ENCODE measurements at places on chromosomes 5 and 9.
A peak's percentile ranks its signal among the peaks of the same experiment; 100 is the strongest.

DNA sequence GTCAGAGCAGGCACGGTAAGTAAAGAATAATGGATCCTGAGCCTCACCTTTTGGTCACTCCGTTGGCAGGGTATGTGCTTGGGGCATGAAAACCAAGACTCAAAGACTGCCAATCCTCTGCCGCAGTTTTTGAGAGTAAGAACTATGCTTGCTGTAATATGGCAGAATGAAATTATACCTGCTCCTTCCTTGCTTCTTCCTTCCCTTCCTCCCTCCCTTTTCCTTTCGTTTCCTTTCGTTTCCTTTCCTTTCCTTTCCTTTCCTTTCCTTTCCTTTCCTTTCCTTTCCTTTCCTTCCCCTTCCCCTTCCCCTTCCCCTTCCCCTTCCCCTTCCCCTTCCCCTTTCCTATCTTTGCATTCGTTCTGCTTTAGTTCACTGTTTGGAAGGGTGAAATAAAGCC is 43.9 kb downstream of the SH3GL2 start:
- no peak for DNase-seq

GRCh38 chr5:135013445-135013844 is 20.6 kb downstream of the PITX1 start:
- DNase-seq, result no peak

- DNase-seq, result no peak
These were observed 2.0 kb upstream of the ROPN1L start for GRCh38 chr5:10439692-10440091.

DNA sequence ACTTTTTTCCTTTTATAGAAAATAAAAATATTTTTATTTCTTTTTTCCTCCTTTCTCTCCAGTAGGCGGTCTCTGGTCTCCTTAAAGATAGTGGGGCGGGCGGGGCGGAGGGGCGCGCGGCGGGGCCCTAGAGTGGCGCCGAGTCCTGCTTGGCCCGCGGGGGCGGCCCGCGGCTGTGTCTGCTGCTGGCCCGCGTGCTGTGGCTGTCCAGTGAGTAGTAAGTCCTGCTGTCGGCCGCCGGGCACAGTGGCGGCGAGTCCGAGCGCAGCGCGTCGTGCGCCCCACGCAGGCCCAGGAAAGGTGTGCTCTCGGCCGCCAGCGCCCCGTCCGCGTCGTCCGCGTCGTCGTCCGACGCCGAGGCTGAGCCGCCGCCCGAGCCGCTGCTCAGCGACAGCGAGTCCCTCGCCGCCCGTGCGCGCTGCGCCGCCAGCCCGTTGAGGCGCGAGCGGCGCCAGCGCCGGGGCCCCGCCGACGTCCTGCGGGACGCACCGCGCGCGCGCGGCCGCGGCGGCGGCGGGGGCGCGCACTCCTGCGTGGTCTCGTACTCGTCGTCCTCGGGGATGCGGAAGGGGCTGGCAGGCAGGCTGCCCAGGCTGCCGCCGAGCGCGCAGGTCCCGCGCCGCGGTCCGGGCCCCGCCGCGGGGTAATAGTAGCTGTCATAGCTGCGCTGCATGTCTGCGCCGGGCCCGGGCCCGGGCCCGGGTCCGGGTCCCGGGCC is 52.3 kb downstream of the PSD2 start:
- DNase-seq, result peak; percentile 70

DNA sequence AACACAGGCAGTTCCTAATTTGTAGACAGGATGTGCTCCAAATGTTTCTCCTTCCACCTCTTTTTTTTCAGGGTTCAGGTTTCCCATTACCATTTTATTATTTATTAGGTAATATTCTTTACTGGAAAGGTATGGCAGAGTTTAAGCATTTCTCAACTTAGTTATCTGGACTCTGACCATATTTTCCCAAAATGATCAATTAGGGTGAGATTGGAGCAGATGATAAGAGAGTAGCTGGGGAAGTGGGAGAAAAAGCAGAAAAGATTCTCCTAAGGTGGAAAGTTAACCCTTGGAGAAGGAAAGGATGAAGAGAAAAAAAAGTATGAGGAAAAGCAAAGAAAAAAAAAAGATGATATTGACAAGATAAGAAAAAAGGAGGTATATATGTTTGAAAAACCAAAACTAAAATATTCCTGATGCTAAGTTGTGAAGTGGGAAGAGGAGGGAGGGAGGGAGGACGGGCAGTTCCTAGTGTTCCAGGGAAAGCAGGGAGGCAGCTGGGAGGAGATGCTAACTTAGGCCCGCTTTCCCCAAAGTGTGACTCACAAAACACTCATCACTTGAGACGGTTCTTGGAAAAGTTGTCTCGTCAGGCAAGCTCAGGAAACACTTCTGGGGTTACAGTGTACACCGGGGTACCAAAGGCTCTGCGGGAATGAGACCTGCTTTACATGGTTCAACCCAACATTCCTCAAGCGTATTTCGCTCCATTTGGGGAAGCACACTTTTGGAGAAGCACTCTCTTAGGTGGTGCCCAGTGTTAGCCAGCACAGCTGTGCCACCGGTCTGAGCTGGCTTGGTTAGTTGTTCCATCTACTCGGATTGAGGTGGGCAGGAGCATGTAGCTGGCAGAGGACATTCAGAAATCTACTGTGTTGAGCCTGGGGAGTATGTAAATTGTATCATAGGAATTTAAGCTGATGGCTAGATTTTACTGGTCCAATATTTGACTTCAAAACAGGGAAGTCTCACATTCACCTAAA is 35.1 kb downstream of the B4GALT1 start:
- no peak for DNase-seq

DNA sequence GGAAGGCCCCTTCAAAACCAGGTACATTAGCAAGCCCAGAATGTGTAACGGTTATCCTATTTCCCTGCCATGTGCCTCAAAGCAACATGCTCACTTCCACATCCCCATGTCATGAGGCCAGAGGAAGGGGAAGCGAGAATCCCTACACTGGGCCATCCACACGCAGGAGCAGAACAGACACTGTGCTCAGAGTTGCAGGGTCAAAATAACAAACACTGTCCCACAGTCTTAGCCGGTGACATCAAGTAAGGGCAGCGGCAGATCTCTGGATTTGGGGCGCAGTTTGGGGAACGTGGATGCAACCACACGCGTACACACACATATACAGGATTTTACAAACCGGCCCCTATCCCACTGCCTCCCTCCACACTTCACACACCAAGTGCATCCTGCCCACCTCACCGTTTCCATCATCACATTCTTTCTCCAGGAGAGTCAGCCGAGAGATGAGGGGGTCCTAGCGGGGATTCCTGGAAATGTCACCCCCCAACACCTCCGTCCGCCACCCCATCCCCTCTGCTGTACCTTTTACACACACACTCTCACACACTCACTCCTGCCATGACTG is 776 bp downstream of the APBA1 start:
- no peak for DNase-seq

DNA sequence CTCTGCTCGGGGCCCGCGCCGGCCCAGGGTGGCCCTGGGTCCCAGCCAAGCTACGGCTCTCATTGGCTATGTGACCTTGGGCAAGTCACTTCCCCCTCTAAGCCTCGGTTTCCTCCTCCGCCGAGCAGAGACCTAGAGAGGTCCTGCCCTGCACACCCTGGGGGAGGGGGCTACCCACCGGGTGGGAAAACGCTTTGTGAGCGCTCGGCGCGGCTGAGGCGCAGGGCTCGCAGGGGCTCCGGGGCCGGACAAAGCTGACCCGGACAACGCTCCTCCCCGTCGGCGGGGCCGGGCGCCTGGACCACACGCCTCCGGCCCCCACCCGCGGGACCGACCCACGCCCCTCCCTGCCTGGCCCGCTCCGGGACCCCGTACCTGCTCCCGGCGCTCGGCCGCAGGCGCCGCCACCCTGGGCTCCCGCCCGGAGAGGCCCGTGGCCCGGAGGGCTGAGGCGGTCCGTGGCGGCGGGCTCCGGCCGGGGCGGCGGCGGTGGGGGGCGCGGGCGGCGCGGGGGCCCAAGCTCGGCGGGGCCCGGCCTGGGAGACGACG is 85.7 kb upstream of the MELK start:
- peak; percentile 47 for DNase-seq

DNA sequence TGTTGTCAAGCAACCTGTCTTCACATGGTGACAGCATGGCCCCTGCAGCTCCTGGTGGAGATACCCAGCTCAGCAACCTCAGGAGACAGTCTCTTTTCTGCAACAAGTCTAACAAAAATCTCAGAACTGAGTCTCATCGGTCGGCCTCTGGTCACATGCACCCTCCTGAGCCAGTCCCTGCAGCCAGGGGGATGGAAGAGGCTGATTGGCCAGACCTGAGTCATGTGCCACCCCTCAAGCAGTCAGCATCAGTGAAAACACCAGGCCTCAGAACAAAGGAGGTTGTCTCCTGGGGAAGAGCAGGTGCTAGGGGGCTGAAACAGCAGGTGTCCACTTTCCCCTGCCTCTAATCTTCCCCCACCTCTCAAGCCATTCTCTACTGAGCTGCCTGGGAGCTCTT is 54.4 kb downstream of the SMIM23 start:
- DNase-seq, result no peak

GRCh38 chr5:72478276-72478675 is 28.9 kb downstream of the ZNF366 start:
- no peak for DNase-seq

DNA sequence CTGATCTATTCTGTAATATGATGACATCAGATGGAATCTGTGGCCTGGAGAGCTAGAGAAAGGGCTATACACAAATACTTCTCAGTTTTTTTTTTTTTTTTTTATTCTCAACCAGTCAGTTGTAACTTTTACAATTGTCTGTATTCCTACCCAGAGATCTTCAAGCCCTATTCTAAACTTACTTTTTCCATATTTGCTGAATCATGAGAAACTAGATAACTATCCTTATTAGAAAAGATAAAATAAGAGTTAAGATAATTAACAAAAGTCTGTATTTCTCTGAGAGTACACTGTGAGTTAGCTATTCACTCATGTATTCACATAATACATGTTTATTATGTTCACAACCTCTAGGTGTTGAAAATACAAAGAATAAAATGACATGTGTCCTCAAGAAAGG is 1575.9 kb downstream of the EFNA5 start:
- DNase-seq, result no peak

DNA sequence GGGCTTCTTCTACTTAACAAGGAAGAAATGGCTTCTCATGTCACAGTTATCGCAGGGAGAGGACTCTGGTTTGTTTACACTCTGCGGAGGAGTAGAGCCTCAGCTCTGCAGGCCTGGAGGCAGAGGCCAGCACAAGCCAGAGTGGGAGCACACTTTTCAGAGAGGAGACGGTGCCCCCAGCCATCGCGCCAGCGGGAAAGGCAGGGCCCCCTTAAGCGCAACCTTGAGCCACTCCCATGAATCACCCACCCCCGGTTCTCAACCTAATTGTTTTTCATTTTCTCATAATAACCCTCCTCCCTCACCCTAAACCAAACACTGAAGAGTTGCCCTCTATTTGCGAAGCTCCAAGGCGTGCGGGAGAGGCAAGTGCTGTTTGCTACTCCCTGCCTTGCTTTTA is 208.4 kb upstream of the TBCA start:
- no peak for DNase-seq

GRCh38 chr5:154055201-154055600 is 16.4 kb downstream of the MFAP3 start:
- DNase-seq, result no peak

Measured in stimulated activated naive CD4-positive, alpha-beta T cell (primary cell).